ENCODE measurements at places on chromosomes 7 and 10.

GRCh38 chr10:102408728-102409603 lies 9.6 kb downstream of the PSD start:
- DNase-seq = peak; percentile 75

DNA sequence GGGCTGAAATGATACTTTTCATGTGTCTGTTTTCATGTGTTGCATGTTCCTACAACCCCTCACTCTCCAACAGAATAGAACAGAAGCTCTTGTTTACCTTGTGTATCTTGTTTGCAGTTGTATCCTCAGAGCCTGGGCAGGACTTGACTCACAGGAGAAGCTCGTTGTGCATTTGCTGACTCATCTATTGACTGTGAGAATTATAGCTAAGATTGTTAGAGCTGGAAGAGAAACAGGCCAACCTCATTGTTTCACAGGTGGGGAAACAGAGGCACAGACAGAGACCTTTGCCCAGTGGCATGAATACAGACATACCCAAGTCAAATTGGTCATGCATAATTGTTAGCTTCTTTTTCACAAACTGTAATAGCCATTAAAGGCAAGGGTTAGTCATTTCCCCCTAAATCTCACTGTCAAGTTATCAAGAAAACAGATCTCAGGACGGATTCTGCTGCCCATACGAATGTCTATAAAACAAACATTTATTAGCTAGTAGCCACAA lies 4.6 kb upstream of the TSPAN15 start:
- no peak for DNase-seq

GRCh38 chr7:141785706-141786552 lies 4.1 kb upstream of the TAS2R5 start:
- no peak for DNase-seq

DNA sequence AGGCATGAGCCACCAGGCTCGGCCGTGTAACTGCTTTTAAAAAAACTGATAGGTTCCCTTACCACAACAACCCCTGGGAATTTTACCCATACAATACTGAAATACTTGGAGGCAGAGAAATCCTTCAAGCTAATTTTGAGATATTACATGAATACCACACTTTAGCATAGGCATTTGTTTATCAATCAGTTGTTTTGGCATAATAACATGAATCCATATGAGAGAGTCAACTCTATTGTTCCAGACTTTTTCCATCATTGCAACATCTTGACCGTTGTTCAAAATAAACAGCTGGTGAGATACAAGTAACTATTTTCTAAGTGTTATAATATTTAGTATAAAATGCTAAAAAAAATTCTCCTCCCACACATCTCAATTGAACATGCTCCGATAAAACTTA lies 36.8 kb downstream of the LAMB4 start:
- no peak for DNase-seq

DNA sequence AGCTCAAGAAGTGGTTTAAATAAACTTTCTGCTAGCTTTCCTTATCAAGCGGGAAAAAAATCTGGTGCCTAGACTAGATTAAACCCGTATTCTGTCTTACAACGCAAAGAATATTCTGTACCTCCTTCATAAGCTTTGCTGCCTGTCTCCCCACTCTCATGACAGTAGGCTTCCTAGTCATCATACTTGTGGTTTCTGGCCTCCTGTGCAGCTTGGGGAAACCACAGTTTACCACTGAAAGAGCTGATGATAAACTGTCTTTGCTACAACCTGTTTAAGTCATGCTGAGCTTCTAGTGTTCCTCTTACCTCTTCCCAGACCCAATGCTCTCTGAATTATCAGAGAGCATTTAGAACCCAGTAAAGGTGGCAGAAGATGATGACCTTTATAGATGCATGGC lies 55.0 kb downstream of the PODXL start:
- no peak for DNase-seq

DNA sequence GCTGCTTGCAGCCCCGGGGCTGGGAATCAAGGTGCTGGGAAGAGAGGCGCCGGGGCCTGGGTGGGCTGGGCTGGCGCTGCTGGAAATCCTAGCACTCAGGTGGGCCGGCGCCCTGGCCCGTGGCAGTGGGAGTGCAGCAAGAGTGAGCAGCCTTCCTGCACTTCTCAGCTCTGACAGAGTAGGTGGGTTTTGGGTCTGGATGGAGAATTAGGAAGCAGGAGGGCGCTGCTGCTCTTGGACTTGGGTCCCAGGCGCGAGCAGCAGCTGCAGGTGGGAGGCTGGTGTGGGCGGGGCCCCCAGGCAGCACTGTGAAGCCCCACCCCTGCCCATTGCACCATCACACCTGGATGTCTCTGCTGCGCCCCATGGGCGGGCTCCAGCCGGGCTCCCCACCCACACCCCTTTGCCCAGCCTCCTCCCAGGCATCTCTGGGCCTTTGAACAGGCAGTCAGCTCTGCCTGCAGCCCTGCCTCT lies 6.0 kb downstream of the BRI3 start:
- DNase-seq = no peak

DNA sequence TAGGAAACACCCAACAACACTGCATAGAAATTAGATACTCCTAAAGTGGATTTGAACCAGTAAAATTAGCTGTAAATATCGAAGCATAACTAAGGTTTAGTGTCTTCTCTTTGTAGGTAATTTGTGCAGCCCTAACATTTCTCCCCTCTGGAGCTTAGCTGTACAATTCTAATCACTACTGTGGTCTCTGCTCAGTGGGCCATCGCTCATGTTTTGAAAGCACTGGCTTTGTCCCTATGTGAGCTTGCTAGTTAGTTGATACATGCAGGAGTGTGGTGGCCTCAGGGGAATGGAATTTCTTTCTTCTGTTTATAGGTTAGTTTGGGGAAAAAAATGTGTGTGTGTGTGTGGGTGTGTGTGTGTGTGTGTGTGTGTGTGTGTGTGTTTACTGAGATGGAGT lies 373.1 kb downstream of the DPP6 start:
- DNase-seq = no peak

DNA sequence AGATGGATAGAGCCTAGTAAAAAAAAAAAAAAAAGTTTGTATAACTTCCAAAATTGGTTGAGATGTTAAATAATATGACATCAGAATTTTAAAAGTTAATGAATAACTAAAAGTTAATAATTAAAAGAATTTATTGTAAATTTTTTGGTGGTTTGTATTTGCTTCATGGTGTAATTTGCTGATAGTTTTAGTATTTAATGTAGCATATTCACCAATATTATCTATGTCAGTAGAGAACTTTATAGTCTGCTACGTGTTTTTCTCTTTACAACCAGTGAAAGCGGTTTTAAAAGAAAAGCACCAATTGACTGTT lies 51.8 kb upstream of the STEAP4 start:
- no peak for DNase-seq

DNA sequence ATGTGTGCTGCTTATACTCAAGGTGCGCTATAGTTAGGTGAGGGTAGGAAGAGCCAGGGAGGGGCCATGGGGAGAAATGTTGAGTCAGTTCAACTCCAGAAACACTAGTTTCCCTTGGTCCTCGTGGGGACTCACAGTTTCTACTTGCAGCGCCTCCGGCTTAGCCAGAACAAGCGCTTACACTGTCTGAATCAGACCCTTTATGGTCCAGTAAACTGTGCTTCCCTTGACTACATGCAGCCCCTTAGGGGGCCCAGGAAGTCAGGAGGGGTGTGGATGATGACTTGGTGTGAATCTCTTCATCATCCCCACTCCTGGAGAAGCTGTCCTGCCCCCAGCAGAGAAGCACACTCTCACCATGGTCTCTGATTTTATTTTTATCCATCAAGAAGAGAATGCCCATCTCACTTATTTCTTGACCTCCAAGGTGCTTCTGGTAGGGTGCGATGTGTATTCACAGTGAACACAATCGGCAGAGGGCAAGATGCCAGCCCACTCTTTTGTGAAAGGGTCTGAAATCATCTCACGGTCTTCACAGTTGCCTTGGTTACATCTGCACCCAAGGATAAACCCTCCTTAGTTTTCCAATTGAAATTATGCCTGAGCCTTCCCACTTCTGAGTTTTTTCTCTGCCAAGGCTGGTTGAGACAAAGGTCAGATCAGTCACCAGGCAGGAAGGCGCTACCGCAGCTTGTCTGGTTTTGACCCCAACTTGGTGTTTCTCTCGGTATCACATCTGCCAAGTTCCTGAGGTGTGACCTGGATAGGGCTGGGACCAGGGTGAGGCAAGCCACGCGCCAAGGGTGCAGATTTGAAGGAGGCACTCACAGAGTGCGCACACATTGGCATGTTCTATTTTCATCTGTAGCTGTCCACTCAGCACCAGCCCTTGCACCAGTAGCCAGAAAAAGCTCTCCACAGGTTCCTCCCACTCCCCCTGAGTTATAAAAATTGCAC lies 62.7 kb upstream of the LRRC4 start:
- DNase-seq = no peak

DNA sequence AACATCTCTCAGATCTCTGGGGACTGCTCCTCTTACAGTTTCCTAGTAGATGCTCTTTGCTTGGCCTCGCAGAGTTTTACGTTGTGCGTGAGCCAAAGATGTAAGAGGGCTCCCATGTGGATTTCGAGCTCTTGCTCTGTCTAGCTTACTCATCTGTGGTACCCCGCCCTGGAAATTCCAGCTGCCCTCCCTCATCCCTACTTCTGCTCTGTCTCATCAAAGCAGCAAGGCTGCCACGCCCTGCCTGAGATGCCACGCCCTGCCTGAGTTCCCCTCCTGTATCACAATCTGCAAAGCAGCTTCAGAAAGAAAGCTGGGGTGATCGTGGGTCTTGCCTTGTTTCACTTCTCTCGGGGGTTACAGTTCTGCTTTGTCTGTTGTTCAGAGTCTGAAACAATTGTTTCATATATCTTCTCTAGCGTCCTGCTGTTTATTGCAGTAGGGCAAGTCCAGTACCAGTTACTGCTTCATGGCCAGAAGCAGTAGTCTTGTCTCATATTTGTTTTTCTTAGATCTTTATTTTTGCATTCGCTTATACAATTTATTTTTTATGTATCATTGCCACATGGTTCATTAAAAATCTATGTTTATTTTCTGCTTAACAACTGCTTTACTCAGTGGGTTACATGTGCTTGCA lies 36.1 kb upstream of the CCNY start:
- no peak for DNase-seq

- no peak for DNase-seq
These were observed 1.2 kb downstream of the TBXAS1 start for GRCh38 chr7:139830292-139830691.

GRCh38 chr10:6065406-6065805 lies 3.2 kb upstream of the IL2RA start:
- DNase-seq = no peak
